Skeletal muscle cell (primary cell): ENCODE measurements at places on chromosomes 7 and 10.

GRCh38 chr7:142668495-142668894 lies 80.8 kb upstream of the PRSS1 start:
- DNase-seq: no peak

- DNase-seq: no peak
Measured at GRCh38 chr10:78436222-78436573, 402.5 kb downstream of the RPS24 start.

DNA sequence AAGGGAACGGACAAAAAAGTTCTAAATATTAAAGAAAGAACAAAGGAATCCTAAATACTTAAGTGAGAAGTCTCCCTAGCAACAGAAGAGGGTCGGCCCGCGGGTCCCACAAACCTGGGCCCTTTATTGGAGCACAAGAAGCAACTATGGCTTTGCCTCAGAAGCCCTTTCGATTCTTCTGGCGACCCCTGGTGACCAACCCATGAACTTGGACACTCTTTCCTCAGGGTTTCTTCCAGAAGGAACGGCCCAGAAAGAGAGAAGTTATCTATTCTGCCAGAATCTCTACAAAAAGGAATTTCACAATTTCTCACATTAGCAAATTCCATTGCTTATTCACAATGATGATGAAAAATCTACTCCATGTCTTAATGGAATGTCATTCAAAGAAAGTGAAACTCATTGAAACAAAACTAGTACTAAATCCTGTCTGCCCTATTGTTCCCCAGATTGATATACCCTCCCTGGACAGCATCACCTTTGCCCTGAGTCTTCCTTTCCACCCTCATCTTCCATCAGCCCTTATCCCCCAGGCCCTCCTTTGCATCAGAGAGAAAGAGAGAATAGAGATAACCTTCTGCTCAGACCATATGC lies 43.7 kb downstream of the CPVL start:
- DNase-seq: peak; percentile 16

DNA sequence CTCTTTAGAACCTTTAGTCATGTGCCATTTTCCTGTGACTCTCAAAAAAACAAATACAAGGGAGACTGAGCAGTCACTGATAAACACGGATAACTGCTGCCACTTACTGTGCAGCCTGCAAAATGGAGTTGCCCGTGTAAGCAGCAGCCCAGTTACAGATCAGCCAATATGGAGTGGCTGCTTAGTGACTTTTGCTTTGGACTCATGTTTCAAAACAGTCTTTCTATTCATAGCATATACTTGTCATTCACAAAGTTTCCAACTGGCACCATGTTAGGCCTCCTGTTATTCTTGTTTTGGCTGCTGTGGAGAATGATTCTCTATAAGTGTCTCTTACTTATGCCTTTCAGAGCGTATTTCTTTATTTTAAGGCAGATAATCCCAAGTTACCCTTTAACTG lies 3.0 kb downstream of the FAM204A start:
- DNase-seq: no peak

DNA sequence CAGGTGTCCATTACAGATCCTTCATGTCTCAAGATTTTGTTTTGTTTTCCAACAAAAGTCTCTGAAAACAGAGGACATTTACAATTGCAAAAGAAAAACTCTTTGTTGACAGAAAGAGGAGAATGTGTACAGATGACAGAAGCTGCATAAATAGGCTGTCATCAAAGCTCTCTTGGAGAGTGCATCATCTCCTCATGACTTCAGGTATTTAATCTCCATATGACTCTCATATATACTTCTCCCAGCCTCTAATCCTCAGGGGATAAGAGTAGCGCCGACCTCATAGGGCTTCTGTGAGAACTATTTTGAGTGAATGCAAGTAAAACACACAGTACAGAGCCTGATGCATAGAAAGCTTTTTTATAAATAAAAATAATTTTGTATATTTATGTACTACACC lies 48.1 kb upstream of the SEPTIN7 start:
- DNase-seq: no peak

- DNase-seq: no peak
Measured at GRCh38 chr10:57222603-57223002, 861.5 kb upstream of the ZWINT start.

DNA sequence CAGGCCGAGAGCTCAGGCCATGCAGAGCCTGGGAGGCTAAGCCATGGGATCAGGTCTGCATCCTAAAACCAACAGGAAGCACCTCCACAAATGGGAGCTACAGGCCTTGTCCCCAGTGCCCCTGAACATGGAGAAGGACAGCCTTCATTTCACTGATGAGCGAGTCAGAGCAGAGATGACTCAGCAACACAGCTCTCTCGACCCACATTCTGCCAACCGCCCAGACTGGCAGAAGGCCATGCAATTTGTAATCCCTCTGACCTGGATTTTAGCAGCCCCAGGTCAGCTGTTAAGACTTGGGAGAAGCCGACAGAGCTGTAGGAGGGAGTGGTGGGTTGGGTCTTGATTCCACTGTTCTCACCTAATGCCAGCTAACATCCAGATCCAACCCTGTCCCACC lies 25.5 kb downstream of the VOPP1 start:
- DNase-seq: peak; percentile 69

DNA sequence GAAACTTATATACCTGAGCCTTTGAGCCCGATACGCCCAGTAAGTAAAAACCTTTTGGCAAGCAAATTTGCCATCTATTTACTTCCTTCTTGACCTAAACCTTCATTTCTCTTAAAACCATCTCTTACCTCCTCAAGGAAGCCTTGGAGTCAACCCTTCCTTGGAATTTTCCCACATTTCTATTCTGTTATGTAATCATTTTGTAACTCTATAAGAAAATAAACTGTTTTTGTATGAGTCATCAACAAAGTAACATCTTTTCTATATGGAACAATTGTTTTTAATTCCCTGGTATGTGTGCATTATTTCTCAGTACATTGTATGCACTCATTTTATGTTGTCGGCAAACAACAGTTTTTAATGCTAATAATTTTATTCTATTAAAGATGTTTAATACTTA lies 162.0 kb downstream of the TEX36 start:
- DNase-seq: no peak

GRCh38 chr10:28533571-28534304 lies 820 bp downstream of the WAC start:
- peak; percentile 4 for DNase-seq

DNA sequence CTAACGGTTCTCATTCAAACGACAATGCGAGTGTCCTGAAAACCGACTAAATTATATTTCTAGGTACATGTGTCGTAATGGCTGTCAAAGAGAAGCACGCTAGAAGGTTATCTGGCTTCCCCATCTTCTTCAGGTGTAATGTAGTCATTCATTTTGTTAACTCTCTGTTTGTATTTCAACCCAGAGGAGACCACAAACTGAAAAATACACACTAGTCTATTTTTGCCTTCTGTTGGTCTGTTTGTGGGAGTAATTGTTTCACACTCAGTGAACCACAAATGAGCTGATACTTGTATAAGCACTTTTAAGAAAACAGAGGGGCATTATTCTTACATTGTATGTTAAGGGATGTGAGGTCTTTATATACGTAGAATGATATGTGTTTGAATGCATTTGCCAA lies 305.9 kb downstream of the GATA3 start:
- DNase-seq: no peak

DNA sequence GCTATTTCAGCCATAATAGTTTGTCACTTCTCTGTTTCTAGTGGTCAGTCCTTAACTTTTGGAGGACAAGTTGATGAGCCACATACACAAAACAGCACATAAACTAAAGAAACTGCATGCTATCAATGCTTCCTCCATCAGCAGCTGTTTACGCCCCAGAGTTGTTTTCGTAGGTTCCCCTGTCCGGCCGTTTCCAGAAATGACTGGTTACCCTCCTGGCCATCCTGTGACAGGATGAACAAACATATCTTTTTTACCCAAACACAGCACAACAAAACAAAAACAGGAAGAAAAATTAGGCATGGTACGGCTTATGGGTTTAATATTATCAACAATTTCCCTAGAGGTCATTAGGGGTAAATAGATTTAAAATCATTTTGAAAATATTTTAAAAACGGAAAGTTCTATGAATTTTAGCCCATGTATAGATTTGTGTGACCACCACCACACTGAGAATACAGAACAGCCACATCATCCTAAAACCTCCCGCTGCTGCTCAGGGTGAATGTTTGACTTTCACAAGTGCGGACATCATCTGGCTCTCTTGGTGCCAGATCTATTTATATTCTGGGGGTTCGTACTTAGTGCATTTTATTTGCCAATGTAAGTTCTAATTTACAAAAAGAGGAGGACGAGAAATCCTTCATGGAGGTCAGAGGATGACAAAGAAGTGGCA lies 74.8 kb downstream of the HIPK2 start:
- DNase-seq: no peak

- no peak for DNase-seq
Measured at GRCh38 chr7:128826916-128827247, 3.3 kb upstream of the FLNC start.

DNA sequence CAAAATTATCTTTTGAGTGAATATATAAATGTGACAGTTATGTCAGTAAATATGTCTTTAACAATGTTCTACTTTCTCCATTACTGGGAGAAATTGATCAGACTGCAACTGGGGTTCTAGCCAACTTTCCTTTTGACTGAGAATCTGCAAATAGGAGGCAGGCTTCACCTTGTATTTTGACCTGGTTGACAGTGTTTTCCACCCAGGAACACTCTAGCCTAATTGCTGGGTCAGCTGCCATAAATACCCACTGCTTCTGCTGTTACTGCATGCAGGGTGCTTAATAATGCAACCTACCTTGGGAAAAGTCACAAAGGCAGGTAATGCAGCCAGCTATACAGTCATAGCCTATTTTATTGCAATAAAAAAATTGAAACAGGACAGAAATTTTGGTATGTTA lies 319.0 kb downstream of the DGKB start:
- no peak for DNase-seq

DNA sequence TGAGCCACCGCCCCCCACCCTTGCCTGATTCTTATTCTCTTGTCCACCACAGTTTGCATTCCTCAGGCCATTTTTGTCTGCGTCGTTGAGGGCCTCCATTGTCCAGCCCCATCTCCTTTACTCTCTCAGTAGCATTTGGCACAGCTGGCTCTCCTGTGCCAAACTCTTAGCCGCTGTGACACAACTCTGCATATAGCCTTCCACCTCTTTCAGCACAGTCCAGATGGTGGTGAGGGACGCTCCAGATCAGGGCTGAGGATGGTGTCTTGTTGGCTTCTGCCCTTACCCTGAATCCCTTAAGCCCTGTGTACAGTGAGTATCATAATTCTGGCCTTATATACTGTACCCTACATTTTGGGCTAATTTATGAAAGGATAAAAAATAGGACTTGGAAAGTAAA lies 45.6 kb downstream of the BMPR1A start:
- no peak for DNase-seq

DNA sequence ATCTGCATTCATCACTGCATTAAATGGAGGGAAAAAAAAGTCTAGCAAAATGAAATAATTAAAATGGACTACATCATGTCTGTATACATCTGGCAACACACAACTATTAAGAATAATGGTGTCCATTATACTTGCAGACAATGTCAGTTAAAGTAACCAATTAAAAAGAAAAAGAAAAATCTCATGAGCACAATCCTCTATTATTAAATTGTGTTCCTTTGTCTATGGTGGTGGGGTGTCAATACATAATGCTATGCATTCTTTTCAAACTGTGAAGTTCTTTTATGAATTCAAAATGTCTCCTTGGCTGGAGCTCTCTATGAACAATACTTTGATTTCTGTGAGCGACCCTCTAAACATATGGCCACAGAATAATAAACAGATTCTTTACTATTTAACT lies 63.5 kb downstream of the NRP1 start:
- no peak for DNase-seq

DNA sequence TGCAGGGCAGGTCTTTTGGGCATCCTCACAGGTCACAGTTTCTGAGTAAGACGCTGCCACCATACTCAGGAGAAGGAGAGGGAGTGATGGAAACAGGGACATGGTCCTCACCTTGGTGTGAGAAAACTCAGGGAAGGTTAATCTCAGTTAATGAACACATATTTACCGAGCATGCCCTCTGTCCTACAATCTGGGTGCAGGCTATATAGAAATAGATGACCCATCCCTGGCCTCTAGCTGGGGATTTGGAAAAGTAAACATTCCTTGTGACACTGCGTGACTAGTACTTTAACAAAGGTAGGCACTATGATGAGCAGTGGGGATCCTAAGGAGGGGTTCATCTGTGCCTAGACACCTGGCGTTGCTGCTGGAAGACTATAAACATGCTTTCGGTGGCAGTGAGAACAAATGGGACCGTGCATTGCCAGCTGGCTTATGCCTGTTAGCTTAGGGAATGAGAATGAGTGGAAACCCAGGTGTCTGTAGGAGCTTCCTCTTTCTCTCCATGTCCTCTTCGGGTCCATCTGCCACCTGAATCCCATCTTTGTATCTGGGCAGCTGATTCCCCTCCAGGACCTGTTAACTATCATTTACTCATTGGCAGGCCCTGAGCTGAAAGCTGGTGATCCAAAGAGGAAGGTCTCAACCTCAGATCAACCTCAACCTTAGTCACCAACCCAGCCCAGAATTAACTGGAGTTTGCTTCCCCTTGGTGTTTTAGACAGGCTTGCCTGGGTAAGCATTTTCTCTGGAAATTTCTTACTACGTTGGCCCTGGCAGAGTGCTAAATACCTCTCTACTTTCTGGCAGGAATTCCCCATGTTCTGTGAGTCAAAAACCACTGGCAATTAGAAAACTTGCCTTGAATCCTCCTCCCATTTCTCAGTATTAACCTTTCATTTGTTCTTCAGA lies 794 bp downstream of the MBL2 start:
- DNase-seq: no peak

DNA sequence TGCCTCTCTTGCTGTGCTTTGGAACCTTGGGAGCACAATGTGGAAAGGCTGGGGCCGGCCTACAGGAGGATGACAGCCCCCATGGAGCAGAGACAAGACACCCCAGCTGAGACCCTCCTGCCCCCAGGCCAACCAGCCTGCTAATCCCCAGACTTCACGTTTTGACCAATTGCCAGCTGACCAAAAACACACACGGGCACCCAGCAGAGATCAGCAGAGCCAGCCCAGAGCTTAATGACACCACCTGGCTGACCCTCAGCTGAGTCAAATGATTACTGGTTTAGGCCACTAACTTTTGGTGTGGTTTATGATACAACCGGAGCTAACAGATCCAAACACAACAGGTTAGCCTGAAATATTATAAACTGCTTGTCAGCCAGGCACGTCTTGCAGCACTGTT lies 111.2 kb upstream of the KIF5B start:
- DNase-seq: no peak

DNA sequence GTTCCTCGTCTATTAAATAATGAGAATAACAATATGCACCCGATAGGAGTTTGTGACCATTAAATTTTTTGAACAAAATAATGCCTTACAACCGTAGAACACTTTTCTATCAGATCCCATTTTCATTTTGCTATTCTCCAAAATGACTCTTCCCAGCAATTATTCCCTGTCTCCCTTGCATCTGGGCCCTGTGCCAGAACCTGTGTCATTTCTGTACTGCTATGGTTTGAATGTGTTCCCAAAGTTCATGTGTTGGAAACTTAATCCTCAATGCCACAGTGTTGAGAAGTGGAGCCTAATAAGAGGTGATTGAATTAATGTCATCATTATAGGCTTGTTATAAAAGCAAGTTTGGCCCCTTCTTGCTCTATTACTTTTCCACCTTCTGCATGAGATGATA lies 33.2 kb upstream of the SMNDC1 start:
- DNase-seq: no peak

GRCh38 chr10:44056206-44056605 lies 328.7 kb downstream of the CXCL12 start:
- no peak for DNase-seq
